NCI-H1436 treated with DMSO at 0.1 percent for 48 hours (cell line): ENCODE measurements at places on chromosomes 12 and 14.

DNA sequence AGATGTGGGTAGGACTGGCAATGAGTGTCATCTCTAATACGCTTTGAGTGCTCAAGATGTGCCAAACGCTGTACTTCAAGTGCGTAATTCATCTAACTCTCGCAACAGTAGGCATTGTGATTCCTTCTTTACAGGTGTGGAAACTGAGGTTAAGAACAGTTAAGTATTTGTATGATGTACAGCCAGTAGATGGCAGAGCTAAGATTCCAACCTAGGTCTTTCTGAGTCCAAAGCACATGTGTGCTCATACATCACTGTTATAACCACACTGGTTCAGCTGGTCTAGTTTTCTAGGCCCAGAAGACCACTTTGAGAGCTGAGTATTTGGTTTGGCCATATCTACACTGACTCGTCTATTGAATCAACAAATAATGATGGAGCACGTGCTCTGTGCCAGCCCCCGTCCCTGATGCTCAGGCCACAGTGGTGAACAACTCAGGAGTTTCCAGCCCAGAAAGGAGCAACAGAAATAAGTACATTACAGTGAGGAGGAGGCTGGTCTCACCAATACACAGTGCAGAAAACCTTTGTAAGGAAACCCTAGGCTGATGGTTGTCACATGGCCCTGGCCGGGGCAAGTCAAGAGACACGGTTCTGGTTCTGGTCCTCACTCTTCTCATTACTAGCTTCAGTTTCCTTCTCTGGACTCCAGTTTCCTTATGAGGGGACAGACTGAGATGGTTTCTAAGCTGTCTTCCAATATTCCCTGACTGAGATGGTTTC, 69.3 kb upstream of the SCN8A start:
- no peak for DNase-seq

GRCh38 chr12:116087962-116088361, 189.5 kb downstream of the MED13L start:
- DNase-seq = no peak

DNA sequence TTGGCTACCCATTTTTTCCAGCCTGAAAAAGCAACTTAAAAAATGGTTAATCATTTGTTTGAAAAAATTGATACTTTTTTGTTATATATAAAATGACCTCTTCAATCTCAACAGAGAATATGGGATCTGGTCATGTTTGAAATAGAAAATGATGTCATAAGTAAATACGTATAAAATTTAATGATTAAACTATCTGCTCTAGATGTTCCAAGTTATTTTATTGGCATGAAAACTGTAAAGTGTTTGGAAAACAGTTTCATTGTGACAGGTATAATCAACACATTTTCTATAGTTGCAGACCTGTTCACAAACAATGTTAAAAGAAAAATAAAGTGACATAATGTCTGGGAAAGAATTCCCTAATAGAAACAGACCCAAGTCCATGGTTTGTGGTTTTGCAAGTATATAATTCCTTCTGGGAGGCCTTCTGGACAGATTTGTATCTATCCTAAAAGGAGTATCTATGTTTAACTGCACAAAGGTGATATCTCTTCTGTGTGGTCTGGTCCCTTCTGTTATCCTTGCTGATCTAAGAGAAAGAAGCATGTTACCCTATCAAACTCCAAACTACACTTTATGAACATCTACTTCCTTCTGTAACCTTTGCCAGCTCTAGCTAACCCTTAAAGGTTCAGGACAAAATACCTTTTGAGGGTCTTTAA, 39.5 kb upstream of the LRIG3 start:
- no peak for DNase-seq

DNA sequence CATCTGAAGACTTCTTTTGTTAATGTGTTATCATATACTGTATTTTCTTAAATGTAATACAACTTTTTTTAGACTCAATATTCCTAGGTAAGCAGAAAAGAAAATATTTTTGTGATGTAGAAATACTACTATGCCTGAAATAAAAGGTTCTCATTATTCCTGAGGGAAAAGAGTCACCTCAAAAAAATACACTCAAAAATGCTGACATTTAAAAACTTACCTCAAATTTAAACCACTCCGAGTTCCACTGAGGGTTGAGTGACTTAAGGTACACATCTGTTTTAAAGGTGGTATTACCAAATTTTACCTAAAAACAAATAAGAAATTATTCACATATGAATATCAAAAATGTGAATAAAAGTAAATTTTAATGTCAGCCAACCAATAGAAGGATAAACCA, 9.3 kb downstream of the C2CD5 start:
- no peak for DNase-seq

DNA sequence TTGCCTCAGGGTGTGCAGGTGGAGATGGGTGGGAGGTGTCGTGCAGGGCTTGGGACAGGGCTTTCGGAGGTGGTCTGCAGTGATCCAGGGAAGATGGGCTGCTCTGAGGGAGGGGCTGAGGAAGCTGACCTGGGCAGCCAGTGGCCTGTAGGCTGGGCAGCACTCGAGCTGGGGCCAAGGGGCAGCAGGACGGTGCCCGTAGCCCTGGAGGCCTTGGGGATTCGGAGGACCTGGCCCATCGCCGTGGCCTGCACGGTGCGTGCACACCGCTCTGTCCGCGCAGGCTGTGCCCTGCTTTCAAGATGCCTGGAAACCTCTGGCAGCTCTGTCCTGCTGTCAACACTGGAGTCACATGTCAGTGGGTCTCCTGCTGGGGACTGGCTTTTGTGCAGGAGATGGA, 9.1 kb downstream of the PACS2 start:
- DNase-seq = no peak

GRCh38 chr12:18580291-18580690, 157.5 kb downstream of the PLCZ1 start:
- no peak for DNase-seq

GRCh38 chr12:112792301-112792700, 753 bp downstream of the RPH3A start:
- no peak for DNase-seq

- DNase-seq = no peak
Measured at GRCh38 chr12:85462888-85463287, 182.9 kb downstream of the ALX1 start.

DNA sequence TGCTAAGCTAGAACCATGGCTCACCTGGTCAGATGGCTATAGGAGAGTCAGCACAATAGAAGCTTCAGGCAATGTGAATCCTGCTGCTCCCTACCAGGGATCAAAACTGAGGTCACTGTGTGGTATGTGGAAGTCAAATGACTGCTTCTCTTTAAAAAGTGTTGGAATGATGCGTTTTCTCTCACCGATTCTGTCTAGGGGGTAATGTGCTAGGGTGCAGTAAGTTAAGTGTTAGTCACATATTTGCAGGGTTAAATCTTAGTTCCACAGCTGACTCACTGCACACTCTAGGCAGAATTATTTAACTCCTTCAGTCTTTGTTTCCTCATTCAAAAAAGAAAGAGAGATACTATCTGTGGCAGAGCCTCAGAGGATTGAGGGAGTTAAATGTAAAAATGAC, 696.6 kb downstream of the DIO2 start:
- no peak for DNase-seq

DNA sequence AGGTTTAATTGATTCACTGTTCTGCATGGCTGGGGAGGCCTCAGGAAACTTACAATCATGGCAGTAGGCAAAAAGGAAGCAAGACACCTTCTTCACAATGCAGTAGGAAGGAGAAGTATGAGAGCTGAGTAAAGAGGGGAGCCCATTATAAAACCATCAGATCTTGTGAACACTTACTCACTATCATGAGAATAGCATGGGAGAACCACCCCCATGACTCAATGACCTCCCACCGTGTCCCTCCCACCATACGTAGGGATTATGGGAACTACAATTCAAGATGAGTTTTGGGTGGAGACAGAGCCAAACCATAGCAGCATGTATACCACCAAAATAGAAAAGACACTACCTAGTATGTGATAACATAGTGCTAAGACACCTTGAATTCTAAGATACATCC, 2.9 kb upstream of the HMGA2 start:
- DNase-seq = no peak

DNA sequence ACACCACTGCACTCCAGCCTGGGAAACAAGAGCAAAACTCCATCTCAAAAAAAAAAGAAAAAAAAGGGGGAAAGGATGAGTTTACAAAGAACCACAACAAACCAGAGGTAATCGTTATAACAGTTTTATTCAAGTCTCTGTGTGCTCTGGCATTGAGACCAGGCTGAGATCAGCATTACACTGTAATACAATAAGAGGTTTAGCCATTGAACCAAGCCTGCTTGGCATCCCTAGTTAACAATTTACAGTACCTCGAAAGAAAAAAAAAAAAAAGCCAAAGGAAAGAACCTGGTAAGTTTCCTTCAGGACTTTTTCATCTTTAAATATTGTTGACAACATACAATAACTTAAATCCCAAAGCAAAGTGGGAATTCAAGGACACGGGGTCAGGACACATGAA, 80.7 kb downstream of the TTC9 start:
- no peak for DNase-seq

GRCh38 chr12:124523071-124523470, 44.3 kb downstream of the NCOR2 start:
- peak; percentile 48 for DNase-seq
